Stimulated activated CD4-positive, alpha-beta T cell treated with anti-CD3 and anti-CD28 coated beads, TNF-alpha, amount 100 ng/mL, for 1 hour (primary cell): ENCODE measurements at places on chromosomes 1 and 21.

- no peak for DNase-seq
Observed at GRCh38 chr21:32800056-32800455, 28.5 kb upstream of the PAXBP1 start.

GRCh38 chr1:85734931-85735330 lies 26.7 kb upstream of the ZNHIT6 start:
- no peak for DNase-seq

DNA sequence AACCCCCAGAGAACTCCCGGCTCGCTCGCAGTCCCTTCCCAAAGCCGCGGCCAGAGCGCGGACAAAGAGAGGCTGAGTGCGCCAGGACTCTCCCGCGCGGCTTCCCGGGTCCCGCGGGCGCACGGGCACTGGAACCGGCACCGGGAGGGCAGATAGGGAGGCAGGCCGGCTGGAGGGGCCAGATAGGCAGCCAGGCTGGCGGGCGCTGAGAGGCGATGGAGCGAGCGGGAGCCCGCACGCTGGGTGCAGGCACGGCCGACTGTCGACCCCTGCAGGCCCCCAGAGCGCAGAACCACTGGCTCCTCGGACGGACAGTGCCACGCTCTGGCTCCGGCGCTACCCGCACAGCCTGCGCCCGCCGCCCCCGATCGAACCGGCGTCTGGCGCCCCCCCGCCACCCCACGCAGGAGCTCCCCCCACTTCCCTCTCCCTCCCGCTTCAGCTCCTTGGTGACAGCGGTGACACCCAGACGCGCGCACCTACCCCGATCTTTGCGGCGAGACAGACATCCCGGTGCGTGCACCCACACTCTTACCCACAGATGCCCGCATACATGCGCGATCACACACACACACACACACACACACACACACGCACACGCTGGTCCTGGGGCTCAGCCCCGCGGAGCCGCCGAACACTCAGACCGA lies 534 bp downstream of the SLC6A9 start:
- DNase-seq, result peak; percentile 26

- DNase-seq, result no peak
Observed at GRCh38 chr1:195336812-195337211, 1271.4 kb downstream of the KCNT2 start.

GRCh38 chr1:231395076-231395997 lies 26.8 kb downstream of the EGLN1 start:
- no peak for DNase-seq

DNA sequence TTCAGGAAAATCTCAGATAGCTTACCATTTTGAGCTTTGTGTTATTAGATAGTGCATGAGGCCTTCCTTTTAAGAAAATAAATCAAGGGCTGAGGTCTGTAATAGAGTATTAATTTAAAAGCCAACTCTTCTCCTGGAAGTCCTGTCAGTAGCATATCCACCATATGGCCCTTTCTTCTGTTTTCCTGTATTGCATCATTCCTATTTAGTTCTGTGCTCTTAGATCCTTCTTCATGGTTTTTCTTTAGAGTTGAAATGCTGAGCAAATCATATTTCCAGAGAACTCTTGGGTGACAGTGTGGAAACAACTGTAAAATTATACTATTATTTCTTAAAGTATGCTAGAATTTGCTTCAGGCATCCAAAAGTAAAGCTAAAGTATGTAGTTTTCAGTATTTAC lies 91.7 kb downstream of the TTC3 start:
- no peak for DNase-seq

- DNase-seq, result no peak
Observed at GRCh38 chr1:119372503-119373086, 4.0 kb downstream of the HAO2 start.

DNA sequence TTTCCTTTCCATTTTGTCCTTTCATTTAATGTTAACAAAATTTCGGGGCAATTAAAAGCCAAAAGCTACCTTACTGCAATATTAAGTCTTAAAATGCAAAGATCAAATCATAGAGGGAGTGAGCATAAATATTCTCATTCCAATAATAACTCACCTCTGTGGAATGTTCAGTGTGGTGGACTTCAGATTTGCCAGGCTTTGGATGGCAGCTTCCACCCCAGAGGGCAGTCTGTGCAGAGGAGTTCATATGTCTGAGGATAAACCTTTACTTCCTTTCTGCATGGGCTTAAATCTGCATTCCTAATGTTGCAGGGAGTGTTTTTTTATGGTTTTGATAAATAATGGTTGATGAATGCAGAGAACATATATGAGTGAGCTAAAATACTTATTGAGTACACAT lies 16.3 kb downstream of the KIAA0040 start:
- DNase-seq, result no peak

DNA sequence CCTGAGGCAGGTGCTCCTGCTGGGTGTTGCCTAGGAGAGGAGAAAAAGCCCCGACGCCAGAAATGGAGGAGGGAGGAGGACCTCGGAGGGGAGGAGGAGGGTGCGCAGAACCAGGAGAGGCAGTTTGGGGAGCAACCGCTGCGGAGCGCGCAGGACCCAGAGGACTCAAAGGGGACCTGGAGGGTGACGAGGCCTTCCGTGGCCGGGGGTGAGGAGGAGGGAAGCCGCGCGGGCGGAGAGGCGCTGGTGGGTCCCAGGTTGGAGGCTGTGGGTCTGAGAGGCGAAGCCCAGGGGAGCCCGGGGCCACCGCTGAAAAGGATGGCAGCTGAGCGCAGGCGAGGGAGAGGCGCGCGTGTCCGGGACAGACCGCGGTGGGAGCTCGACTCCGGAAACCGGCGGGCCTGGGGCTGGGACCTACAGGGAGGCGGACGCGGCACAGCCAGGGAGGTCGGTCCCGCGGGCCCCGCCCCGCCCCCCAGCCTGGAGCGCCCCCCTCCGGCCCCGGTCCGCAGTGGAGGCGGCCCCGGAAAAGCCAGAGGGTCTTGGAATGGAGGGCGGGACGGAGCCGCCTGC lies 15.1 kb downstream of the RNF223 start:
- DNase-seq, result no peak

DNA sequence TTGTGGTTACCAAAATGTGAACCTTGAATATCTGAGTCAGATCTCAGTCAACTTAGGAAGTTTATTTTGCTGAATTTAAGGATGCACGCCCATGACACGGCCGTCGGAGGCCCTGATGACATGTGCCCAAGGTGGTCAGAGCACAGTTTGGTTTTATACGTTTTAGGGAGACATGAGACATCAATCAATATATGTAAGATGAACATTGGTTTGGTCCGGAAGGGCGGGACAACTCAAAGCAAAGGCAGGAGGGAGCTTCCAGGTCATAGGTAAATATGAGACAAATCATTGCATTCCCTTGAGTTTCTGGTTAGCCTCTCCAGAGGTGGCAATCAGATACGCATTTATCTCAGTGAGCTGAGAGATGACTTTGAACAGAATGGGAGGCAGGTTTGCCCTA lies 1.0 kb upstream of the PRMT2 start:
- no peak for DNase-seq

DNA sequence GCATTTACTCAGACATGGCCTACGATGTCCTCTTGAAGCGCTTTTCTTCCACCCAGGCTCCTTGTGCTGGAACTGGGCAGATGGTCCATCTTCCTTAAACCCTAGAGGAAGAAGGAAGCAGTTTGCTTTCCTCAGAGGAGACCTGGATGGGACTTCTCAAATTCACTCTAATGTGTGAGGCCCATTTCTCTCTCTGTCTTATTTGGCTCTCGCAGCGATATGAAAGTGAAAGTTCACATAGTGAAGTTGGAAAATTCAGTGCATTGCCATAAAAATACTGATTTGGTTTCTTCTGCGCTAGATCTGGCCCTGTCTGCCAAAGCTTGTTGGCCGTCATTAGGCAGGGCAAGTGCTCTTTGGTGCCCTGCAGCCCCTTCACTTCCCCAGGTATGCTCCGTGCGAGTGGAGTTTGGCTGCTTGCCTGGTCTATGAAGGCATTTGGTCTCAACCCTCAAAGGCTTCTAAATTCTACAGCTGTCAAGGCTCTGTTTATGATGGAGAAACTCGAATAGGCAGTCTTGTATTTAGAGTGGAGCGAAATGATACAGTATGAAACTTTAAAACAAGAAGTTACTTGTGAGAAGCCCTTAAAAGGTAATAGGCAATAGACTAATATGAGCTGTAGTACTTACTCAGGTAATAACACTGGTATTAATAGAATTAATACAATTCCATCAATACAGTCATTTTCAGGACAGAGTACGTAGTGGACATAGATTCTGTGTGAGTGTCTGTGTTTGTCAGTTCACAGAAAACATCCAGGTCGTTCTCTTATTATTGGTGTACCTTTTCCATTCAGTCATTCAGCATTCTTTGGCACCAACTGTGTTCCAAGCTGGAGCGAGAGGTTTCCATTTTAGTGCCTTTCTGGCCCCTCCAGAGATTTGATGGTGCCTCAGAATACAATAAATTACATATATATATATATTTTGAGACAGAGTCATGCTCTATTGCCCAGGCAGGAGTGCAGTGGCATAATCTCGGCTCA lies 20.5 kb downstream of the SZRD1 start:
- DNase-seq, result no peak

DNA sequence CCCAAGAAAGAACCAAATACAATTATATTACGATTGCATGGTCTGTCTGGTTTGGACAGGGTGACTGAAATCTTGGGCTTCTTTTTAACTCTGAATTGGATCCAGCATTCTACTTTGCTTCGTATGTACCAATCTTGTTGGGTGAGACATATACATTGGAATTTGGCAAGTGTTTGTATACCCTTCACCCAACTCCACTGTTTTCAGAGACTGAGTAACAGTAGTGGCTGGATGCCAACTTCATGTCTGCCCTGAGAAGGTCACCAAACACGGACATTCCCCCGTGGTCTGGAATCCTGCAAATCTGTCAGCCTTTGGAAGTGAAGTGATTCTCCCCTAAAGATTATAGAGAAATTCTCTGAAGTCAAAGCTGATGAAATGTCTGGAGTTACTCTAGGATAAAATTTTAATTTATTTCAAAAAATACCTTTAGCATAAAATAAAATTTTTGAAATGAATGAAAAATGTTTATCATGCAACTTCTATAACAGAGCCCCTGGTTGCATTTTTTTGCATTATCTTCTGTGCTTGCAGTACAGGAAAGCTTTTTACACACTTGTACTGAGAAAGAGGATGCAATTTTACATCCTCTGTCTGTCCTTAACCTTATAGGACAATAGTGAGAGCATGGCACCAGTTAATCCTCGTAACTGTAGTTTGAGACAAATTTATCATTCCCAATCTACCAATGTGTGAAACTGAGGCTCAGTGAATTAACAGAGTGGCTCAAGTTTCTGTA lies 201.8 kb downstream of the DISC1 start:
- no peak for DNase-seq

GRCh38 chr1:121483961-121484424 lies 299.2 kb downstream of the SRGAP2C start:
- DNase-seq, result no peak

DNA sequence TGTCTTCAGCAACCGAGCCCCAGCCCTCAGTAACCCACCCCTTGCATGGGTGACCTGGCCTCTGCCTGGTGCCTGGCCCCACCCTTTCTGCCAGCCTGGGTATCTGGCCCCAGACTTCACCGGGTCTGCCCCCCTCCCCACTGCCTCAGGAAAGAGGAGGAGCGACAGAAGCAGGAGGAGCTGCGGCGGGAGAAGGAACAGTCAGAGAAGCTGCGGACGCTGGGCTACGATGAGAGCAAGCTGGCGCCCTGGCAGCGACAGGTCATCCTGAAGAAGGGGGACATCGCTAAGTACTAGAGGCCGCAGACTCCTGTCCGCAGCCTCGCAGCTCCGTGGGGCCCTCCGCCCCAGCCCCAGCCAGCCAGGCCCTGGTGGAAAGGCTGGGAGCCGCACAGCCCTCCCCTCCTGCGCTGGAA lies 6.1 kb downstream of the TNFRSF25 start:
- DNase-seq, result peak; percentile 56

- no peak for DNase-seq
Observed at GRCh38 chr1:60367532-60367931, 294.0 kb upstream of the C1orf87 start.

DNA sequence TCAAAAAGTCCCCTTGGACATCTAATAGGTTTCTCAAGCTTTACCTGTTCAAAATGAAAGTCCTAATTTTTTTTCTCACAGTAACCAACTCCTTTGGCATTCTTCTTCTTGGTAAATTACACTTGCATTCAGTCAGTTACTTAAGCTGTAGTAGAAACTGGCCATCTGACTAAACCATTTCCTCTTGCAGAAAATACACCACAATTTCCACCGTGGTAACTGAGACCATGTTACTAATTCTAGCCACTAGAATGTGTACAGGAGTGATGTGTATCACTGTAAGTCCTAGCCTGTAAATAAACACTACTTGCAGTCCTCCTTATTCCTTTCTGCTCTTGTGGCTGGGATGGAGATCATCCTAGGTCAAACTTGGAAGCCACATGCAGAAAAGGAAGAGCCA lies 965.4 kb upstream of the TMPRSS15 start:
- no peak for DNase-seq

DNA sequence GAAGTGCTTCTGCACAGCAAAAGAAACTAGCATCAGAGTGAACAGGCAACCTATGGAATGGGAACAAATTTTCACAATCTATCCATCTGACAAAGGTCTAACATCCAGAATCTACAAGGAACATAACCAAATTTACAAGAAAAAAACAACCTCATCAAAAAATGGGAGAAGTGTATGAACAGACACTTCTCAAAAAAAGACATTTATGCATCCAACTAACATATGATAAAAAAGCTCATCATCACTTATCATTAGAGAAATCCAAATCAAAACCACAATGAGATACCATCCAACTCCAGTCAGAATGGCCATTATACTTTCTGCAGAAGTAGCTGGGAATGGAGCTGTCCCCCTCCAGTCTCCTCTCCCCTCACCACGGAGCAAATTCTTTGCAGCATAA lies 2.9 kb upstream of the OR2M3 start:
- DNase-seq, result no peak

DNA sequence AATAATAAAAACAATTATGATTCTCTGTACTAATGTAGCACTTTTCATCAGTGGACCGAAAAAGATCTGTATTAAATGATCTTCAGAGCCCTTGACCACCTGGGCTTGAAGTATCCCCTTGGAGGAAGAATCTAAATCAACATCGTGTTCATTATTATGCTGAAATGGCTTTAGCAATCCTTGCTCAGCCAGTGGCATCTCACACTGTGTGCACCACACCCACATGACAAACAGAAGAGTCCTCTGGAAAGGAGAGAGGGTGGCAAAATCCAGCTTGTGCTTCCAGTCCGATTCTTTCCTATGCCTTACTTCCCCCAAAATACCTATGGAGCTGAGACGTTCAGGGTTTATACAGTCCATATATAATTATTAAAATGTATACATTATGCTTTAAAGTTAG lies 318.5 kb upstream of the RUNX1 start:
- no peak for DNase-seq

DNA sequence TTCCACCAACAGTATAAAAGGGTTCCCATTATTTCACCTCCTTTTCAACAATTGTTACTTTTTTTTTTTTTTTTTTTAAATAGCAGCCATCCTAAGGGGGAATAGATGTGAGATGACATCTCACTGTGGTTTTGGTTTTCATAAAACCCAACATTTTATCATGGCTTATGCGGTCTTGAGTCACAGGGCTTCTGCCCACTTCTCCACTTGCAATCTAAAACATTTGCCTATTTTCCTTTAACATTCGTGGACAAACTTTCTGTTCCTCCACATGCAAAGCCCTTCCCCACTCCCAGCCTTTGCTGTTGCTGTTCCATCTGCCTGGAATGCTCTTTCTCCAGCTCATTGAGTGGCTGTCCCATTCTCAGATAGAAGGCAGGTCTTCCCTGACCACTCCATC lies 239.7 kb upstream of the KCNK2 start:
- DNase-seq, result no peak
